ENCODE measurements at places on chromosomes 12 and 14.

DNA sequence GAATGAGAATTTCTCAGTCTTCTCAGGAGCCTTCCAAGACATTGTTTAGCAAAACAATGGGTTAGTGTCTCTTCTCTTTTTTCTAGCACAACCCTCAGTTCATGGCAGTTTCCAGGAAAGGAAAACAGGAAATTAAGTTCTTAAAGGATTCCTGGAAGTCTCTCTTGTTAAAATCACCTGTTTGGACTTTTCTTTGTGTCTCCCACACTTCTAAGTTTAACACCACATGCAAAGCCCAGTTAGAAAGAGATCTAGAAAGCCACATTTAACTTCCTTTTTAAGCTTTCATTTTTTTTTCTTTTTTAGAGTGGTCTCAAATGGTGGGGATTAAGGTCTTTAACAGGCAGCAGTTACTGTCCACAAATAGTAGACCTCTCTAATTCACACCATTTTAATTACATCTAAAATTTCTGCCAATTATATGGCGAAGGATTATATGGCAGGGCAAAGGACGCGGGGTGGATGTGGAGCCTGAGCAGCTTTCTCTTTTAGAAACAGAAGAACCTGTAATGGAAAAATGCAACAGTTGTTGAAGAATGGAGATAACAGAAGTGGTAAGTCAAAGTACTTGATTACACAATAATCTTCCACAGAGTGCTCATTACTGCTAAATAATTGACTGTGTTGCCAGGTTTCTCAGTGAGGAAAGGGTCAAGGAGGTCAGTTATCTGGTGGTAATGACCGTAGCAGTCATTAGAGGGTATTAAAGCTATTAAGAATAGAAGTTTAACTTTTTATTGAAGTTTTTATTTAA is 298.6 kb downstream of the AKAP6 start:
- no peak for DNase-seq

DNA sequence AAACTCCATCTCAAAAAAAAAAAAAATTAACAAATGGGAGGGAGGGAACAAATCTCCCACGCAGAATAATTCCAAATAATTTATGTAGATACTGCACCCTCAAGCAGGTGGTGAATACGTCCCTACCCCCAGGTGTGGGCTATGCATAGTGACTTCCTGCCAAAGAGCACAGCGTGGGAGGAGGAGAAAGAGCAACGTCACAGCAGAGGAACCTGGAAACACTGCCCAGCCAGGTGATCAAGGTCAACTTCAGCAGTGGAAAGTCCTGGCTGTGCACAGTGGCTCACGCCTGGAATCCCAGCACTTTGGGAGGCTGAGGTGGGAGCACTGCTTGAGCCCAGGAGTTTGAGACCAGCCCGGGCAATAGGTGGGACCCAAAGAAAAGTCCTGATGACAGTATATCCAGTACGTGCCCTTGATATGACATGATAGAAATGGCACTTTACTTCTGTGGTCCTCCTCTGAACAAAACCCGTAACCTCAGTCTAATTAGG is 9.5 kb downstream of the CINP start:
- no peak for DNase-seq

DNA sequence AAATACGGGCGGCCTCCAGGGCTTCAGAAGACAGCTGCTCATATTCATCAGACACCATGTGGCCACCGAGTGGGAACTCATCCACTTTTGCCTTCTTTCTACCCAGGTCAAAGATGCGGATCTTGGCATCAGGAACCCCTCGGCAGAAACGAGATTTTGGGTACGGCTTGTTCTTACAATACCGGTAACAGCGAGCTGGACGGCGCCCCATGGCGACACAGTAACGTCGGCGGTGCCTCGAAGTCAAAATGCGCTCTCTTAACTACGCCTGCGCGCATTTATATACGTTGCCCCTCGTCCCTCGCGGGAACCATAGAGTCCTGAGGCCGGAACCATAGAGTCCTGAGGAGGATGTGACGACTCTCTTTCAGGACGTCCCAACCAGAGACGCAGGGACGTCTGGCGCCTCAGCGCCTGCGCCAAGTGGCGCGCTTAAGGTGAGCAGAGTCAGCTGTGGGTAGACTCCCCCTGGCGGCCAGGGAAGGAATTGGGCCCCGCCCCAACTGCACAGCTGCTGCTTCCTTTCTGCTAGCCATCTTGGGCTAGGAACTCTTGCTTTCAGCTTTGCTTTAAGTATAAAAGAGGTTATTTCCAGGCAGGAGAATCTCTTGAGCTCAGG is at the start of gene RPL10L:
RPL10L (minus strand) TSS at position 256 of the 619 bp plus-strand sequence; CDS start at position 211, 45 bp downstream.
- DNase-seq, result no peak

GRCh38 chr12:120759591-120760348 is 34.1 kb downstream of the ACADS start:
- DNase-seq, result no peak
